Activated T-cell treated with anti-CD3 and anti-CD28 coated beads, Interleukin-2, amount 50 U/mL, for 72 hours (primary cell): ENCODE measurements at places on chromosomes 4 and X. TPM values are rescaled to one million over a fixed set of nuclear protein-coding genes. Genes with fewer than 3 reads are reported as not detected.

The PRKX gene
- total RNA-seq: 98.5 TPM

The SPINK2 gene
- not detected for total RNA-seq

The EXOC1 gene
- total RNA-seq: 34.7 TPM

The PASD1 gene
- total RNA-seq: not detected
